ENCODE measurements at places on chromosomes 13 and 19.

DNA sequence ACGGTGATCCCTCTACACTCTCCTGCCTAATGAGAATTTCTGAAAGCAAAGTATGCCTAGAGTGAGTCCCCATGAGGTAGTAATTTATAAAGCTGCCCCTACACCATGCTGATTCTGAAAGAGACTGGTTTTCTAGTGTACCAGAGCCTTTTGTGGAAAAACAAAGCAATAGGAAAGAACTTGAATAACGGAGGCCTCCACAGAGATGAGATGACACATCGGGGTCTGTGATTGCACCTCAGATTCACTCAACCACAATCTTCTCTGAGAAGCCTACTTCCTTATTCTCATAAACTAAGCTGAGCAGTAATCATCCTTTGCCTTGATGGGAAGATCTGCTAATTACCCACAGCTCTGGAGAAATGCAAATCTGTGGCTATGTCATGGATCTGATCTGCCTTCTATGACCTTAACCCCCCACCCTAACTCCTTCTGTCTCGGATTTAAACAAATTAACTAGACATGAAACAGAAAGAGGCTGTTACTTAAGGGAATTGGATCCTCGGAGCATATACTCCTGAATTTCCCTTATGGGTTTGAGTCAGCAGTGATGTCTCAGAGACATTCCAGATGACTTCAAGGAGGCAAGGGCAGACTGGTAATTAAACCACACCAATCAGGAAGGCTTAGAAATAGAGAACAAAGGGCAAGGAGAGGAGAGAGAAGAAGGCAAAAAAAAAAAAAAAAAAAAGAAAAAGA, 128.0 kb downstream of the DCT start:
- DNase-seq: no peak

- peak; percentile 65 for DNase-seq
Observed at GRCh38 chr13:32019612-32020233, 11.9 kb upstream of the FRY start.

- DNase-seq: no peak
Observed at GRCh38 chr19:22619932-22620331, 14.2 kb upstream of the ZNF492 start.

DNA sequence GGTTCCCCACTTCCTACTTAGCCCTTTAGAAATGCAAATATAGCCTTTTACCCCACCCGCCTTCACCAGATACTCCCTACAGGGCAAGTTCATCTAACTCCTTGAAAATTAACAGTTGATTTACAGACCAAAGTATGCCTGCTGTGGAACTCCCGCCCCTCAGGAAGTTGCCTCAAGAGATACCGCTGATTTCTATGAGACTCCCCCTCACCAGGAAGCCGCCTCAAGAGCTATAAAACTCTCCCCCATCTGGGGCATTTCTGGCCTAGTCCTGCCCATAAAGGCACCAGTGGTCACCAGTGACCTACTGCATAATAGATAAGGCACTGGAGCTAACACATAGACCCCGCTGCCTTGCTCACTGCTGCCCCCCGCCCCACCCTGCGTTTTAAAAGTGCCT, 201.7 kb upstream of the UBL3 start:
- no peak for DNase-seq

GRCh38 chr13:34926508-34926907, 15.6 kb upstream of the NBEA start:
- DNase-seq: no peak

DNA sequence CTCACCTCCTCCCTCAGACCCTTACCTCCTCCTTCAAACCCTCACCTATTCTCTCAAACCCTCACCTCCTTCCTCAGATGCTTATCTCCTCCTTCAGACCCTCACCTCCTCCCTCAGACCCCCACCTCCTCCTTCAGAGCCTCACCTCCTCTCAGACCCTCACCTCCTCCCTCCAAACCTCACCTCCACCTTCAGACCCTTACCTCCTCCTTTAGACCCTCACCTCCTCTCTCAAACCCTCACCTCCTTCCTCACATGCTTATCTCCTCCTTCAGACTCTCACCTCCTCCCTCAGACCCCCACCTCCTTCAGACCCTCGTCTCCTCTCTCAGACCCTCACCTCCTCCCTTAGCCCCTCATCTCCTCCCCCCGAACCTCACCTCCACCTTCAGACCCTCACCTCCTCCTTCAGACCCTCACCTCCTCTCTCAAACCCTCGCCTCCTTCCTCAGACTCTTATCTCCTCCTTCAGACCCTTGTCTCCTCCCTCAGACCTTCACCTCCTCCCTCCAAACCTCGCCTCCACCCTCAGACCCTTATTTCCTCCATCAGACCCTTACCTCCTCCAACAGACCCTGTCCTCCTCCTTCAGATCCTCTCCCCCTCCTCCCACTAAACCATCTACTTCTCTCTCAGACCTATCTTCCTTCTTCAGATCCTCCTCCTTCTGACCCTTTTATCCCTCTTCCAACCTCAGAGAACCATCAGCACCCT, 2.5 kb upstream of the BCL3 start:
- no peak for DNase-seq

DNA sequence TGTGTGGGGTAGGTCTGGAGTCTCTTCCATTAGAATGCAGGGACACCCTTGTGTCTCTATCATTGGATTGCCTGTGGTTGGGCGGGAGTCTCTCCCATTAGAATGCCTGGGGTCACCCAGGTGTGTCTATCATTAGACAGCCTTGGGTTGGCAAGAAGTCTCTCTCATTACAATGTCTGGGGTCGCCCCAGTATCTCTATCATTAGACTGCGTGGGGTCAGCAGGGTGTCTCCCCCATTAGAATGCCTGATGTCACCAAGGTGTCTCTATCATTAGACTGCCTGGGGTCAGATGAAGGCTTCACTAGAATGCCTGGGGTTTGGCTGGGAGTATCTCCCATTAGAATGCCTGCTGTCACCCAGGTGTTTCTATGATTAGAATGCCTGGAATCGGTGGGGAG, 1539.0 kb downstream of the UQCRFS1 start:
- no peak for DNase-seq

GRCh38 chr13:93377196-93377595, 150.6 kb downstream of the GPC6 start:
- no peak for DNase-seq

- DNase-seq: no peak
Observed at GRCh38 chr13:40895227-40896184, 106.1 kb downstream of the SLC25A15 start.

GRCh38 chr13:70128098-70128497, 19.8 kb upstream of the KLHL1 start:
- DNase-seq: no peak

DNA sequence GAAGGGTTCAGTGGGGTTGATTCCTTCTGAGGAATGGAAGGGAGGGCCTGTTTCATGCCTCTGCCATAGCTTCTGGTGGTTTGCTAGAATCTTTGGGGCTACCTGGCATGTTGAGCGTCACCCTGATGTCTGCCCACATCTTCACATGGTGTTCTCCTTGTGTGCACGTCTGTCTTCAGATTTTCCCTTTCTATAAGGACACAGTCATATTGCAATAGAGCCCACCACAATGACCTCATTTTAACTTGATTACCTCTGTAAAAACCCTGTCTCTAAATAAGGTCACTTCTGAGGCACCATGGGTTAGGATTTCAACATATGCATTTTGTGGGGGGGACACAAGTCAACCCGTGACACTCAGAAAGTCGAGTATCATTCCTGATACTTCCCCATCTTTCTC, 257.9 kb downstream of the COG6 start:
- no peak for DNase-seq

GRCh38 chr13:103403148-103403740, 337.0 kb upstream of the SLC10A2 start:
- DNase-seq: no peak

DNA sequence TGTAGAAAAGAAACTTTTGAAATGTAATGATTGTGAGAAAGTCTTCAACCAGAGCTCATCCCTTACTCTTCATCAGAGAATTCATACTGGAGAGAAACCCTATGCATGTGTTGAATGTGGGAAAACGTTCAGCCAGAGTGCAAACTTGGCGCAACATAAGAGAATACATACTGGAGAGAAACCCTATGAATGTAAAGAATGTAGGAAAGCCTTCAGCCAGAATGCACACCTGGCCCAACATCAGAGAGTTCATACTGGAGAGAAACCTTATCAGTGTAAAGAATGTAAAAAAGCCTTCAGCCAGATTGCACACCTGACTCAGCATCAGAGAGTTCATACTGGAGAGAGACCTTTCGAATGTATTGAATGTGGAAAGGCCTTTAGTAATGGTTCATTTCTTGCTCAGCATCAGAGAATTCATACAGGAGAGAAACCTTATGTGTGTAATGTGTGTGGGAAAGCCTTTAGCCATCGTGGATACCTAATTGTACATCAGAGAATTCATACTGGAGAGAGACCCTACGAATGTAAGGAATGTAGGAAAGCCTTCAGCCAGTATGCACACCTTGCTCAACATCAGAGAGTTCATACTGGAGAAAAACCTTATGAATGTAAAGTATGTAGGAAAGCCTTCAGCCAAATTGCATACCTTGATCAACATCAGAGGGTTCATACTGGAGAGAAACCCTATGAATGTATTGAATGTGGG, 19.3 kb downstream of the ZNF583 start:
- no peak for DNase-seq

DNA sequence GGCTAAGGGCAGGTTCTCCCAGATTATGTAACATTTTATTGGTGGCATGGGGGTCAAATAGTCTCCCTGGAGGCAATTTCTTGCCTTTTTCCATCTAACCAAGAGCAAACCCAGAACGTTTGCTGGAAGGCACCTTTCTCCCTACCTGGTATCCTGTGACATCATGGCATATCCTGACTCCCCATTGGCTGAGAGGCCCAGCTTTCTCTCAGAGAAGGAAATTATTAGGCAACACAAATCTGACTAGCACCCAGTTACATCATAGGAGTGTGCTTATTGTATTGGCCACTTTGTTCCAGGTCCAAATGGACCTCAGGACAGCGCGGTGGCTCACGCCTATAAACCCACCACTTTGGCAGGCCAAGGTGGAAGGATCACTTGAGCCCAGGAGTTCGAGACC, 13.0 kb downstream of the NTN5 start:
- DNase-seq: no peak

- no peak for DNase-seq
Observed at GRCh38 chr19:33469171-33470039, 52.2 kb downstream of the PEPD start.

GRCh38 chr13:113915012-113915763, 51.3 kb upstream of the GAS6 start:
- DNase-seq: no peak

DNA sequence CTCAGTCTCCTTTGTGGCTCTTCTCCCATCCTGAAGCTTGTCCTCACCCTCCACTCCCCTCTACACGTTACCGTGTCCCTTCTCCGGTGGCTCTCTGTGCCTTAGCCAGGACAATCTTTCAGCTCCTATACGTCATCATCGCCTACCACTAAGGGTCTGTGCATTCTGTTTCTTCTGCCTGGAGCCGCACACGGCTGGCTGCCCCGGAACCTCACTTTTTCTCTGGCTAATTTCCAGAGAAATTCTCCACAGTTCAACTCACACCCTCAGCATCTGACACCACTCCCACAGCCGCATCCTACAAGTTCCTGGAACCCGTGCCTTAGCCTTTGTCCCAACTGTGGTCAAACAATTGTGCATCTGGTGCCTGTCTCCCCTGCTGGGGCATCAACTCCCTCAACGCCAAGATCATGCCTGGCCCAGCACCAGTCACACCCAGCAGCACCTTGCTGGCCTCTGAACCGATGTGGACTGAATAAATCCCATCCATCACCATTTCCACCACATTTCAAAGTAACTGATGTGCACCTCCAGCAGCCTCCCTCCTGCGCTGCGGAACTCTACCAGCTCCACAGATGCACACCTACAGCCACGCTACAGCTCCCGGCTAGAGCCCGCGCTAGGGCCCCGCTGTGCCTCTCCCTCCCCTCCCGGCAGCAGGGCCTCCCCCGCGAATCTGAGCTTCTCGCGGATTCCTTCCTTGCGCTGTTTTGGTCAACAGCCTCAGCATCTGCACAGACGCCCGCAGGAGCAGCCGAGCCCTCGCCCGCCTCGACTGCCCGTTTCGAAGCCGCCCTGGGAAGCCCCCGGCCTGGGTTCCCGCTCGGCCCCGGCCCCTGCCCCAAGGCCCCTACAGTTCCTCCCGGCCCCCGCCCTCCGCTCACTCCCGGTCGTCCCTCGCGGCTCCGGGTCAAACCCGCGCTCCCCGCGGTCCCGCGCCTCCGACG, 689 bp downstream of the DCUN1D2 start:
- DNase-seq: no peak

GRCh38 chr13:53004573-53004972, 24.0 kb upstream of the OLFM4 start:
- DNase-seq: no peak

DNA sequence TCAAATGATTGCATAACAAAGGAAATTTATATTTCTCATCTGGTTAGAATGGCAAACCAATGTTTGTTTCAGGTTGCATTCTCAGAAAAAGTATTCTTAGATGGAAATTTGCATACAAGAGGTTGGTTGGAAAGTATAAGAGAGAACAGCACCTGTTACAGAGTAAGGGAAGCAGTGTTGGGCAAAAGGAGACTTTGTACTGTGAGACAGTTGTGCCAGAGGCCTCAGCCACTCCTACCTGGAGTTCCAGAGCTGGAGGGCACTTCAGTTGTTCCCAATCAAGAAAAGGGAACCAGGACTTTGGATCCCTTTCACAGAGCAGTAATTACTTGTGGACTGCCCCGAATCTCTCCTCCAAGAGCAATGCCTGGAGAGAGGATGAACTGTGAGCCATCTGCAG, 81.8 kb downstream of the SPRY2 start:
- DNase-seq: no peak

DNA sequence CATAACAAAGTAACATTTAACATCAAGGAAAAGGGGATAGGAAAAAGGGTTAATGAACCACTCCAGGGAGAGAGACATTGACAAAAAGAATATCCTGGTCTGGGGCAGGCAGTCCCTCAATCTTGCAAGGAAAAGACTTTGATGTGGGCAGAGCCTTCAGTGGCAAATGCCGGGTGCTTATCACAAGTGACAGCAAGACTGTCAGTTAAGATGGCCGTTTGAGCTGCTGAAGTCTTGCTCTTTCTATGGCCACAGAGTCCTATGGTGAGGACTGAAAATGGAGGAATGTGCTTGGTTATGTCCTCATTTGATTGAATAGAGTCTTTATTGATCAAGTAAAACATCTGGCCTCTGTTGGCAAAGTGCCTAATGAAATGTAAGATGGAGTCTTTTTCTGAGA, 112.1 kb downstream of the B3GLCT start:
- no peak for DNase-seq

DNA sequence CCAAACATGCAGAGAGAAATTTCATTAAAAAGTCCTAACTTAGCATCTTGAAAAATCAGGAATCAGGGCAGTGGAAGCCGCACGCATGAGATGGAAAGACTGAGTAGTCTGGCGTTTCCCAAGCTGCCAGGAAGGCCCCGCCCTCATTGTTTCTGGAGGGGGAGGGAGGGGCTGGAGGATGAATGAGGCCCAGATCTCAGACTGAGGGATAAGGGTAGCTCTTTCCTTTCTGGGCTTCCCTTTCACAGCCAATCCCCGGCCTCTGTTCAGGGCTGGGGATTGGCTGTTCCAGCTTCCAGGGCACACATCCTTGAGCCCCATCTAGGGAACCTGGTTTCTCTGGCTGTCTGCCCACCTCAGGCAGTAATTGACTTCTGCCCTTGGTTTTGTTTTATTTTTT, 7.3 kb downstream of the C19orf53 start:
- peak; percentile 44 for DNase-seq

Measured in NCI-H446 (cell line).